Cerebellar nuclear complex (tissue), 1 donor: ENCODE measurements at places on chromosomes 4 and X.

DNA sequence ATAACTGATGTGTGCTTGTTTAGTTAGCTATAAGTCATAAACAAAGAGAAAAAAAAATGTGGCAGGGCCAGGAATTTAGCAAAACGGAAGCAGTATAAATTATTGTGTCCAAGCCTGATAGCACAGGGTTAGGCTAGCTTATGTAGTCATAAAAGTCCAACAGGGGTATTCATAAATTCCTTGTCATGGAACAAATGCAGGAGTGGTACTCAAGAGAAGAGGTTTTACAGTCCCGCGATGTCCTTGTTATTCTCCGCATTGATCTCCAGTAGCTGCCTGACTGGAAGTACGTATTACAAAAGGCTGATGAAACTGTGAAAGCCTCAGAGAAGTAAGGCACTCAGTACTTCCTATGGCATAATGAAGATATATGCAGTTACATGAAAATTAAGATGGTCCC, 336.9 kb upstream of the TRAM1L1 start:
- DNase-seq: no peak

- no peak for DNase-seq
Measured at GRCh38 chrX:106935175-106935574, 15.0 kb downstream of the CLDN2 start.

DNA sequence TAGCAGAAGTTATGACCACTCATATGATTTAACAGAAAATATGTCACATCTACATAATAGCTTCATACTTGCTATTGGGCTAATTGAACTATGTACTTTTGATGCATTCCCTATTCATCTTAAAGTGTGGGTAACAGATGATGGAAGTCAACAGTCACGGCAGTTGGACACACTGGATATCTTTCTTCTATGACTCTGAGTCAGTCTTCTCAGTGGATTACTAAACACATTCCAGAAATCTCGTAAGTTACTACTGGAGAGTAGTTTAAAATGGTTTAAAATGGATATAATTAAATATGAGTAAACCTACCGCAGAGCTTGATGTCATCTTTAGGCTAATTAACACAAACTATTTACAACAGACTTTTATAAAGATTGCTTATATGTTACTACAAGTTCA, 30.1 kb upstream of the CFAP299 start:
- DNase-seq: no peak

DNA sequence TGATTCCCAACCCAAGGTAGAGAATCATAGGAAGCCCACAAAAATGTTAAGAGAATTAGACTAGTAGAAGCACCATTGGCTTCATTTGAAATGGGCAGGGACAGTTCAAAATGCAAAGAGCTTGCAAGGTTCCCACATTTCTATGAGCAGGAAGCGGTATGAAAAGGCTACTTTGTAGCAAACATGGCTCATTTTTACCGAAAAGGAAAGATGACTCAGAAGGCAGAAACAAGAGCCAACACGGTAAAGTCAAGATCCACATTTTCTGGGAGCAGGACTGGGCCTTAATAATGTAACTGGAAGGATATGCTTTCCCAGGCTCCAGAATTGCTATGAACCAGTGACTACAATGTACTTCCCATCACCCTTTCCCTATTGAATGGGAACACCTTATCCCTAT, 89.5 kb downstream of the GLRA3 start:
- DNase-seq: no peak
